ENCODE measurements at places on chromosomes 11 and 22. TPM values are rescaled to one million over a fixed set of nuclear protein-coding genes. Genes with fewer than 3 reads are reported as not detected.

Gene CLDN5
- total RNA-seq: not detected

Gene VPREB3
- total RNA-seq: not detected

- DNase-seq: no peak
Measured at GRCh38 chr22:47379037-47379436, 616.6 kb downstream of the TBC1D22A start.

Gene KCNA4
- not detected for total RNA-seq

DNA sequence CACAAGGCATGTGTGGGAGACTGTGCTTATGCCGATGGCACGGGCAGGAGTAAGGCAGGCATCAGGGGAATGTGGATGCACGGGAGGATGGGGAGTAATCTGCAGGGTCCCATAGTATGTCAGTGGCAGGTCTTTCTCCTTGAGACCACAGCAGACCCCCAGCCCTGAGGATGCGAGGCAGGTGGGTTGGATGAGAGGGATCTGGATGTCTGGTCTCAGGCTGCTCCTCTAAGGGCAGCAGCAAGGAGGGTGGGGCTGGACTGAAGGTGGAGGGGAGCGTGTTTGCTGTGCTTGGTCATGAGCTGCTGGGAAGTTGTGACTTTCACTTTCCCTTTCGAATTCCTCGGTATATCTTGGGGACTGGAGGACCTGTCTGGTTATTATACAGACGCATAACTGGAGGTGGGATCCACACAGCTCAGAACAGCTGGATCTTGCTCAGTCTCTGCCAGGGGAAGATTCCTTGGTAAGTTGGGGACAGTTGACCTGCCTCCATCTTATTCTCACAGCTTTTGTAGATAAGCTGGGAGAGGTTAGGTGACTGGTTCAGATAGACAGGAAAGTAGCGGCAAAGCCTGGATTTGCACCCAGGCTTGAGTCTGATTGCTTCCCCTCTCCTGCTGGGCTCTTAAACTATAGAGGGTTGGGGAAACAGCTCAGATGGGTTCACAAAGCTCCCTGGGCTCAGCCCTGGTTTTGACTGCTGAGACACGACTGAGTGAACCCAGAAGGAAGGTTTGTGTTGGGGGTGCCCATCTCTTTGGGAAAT lies at the start of gene APOL1:
Gene APOL1 (plus strand): TSS at position 380 of the 769 bp plus-strand sequence. CDS start 1,823 bp downstream, outside the sequence.
- no peak for DNase-seq

DNA sequence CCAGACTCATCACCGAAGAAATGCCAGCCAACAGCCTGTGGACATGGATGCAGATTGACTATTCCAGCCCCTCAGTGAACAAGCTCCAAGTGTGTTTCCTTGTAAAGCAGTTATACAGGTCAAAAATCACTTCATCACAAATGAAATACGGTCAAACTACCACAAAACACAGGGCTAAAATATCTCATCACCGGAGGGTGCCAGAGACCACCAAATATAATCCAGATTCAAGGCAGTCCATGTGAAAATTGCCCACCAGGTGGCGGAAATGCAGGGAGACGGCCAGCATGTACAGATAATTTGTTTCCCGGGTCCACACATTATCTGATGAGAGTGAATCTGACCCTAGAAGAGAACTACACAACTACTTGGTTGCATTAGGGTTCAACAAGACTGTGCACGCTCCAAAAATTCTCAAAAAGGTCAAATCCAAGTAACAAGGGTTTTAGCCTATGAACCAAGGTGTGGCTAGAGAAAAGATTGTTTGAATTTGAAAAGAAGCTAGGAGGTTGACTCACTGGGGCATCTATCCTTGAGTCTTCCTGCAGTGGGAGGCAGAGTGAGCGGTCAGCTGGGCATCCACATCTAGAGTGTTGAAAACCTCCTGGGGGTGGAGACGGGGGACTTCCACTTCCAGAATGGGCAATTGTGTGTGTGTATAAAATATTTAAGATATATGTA lies 71.7 kb downstream of the IGLL5 start:
- DNase-seq: no peak

DNA sequence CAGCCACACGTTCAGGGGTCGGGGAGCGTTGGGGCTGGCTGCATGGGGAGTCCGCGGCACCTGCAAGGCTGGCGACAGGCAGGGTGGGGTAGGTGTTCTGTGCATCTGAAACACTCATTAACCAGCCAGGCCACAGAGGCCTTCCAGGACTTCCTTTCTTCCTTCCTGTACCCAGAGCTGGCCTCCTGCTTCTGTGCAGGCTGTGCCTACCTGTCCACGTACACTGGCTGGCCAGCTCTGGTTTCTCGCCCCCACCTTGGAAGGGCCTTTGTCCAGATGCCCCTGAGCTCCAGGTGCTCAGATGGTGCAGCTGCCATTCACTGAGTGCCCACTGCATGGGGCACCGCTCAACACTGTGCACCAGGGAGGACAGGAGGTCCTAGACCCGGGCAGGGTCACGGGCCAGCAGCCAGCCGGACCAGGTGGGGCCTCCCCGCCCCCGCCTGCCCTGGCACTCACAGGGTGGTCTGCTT lies 15.9 kb downstream of the TTLL12 start:
- DNase-seq: no peak

- DNase-seq: no peak
Measured at GRCh38 chr11:103648670-103649400, 387.6 kb upstream of the DDI1 start.

- no peak for DNase-seq
Measured at GRCh38 chr22:45009606-45010531, at the start of gene PHF21B. TSS of gene PHF21B (minus strand) at chr22:45010005. CDS start at chr22:45009549, 456 bp downstream.

GRCh38 chr11:78156127-78156844 lies 16.9 kb upstream of the ALG8 start:
- no peak for DNase-seq

Measured in osteocyte (in vitro differentiated cells).